ENCODE measurements at places on chromosomes 5 and 9.

DNA sequence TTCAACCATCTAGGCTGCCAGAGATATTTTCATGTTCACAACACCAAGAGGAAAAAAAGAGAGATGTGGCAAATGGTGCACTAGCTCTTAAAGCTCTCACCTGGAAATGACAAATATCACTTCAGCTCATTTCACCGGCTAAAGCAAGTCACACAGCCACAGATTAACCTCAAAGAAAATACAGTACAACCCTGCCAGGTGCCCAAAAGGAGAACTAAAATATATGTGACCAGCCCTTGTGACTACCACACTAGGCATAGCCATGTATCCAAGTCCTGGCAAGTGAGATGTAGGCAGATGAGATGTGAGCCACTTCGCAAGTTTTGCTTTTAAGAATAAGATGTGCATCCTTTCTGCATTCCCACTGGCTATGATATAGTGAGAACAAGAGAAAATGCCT lies 41.4 kb downstream of the AGTPBP1 start:
- no peak for DNase-seq

GRCh38 chr9:88661759-88662158 lies 126.8 kb downstream of the NXNL2 start:
- no peak for DNase-seq

DNA sequence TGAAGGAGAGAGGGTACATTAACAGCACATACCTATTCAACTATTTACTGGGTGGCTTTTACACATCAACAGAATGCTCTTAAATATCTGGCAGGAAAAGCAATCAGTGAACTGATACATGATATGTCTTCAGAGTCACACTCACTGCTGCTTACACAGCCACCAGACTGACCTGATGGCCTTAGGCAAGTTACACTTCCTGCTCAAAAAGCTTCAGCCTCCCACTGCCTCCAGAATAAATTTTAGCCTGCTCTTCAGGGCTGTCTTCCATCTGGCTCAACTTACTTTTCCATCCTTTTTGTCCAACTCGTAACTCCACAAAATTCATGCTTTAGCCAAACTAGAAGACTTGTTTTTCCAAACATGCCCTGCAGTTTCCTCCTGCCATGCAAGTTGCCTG lies 10.7 kb downstream of the LOX start:
- DNase-seq = no peak

DNA sequence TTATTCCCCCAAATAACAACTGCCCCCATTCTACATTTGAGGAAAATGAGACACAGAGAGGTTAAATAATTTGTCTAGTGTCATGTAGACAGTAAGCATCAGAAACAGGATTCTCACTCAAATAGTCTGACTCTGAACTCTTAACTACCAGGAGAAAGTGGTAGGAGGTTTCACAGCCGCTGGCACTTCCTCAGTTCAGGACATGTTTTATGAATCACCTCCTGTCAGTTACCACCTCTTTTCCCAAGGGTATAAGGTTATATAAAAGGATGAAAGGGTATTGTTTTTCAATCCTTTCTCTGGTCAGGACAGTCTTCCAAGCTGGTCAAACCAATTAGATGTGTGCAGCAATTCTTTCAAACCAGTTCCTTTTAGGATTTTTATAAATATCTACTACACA lies 52.1 kb downstream of the TSSK1B start:
- DNase-seq = no peak

GRCh38 chr9:36831381-36832161 lies 202.5 kb downstream of the PAX5 start:
- no peak for DNase-seq

- no peak for DNase-seq
Observed at GRCh38 chr9:103997856-103998370, 96.2 kb upstream of the SMC2 start.

DNA sequence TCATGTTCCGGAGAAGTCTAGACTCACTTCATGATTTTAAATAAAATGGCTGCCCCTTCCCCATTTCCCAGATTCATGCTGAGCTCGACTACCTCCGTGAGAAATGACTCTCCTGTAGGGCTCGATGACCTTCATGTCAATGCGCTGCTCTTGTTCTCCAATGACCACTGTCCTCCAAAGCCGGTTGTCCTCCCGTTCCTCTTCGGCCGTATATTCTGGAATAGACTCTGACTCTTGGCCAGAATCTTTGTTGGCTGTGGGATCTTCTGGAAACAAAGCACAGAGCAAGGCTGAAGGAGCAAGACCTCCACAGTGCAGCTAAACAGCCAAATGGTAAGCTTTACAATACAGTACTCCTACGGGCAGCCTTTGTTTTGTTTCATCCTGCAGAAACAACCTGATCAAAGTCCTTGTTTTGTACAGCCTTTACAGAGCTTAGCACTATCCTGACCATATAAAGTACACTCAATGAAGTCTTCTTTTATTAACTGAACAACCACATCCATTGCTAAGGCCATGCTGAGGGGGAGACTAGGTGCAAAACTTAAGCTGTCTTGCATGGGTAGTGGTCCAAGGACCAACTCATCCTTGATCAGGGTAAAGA lies 119.5 kb upstream of the PCA3 start:
- no peak for DNase-seq

GRCh38 chr5:72509401-72509800 lies 2.2 kb upstream of the ZNF366 start:
- DNase-seq = no peak

DNA sequence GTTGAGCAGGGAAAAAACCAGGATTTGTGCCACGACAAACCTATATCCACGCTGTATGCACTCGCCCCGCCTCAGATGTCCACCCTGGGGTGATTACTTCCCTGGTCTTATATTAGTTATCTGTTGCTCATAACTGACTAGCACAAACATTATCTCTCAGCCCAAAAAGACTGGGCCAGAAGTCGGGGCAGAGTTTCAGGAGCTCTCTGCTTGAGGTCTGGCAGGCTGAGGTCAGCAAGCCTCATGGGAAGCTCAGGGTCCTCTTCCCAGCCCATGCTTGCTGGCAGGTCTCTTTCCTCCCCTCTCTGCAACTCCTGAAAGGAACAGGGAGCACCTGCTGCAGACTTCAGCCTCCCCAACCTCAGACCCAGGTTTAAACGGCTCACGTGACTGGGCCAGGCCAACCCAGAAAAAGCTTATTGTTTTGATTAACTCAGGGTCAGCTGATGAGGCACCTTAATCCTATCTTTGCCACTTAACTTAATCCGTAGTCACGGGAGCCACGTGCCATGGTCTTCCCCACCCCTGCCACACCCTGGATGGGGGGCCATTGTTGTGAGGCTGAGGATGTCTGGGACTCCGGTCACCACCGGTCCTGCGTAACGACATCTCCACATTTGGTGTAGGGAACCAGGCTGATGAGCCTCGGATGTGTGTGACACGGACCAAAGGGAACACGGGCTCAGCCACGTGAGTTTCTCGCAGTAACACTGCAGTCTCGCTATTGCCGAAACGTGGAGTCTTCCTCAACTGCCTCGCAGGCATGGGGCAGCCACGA lies 123.7 kb upstream of the IRX4 start:
- no peak for DNase-seq

GRCh38 chr5:155616779-155617392 lies 603.3 kb downstream of the KIF4B start:
- no peak for DNase-seq

All from IMR-90 (cell line).